ENCODE measurements at places on chromosomes 2 and 18.

GRCh38 chr18:41798879-41799278, 156.2 kb upstream of the PIK3C3 start:
- DNase-seq, result no peak

DNA sequence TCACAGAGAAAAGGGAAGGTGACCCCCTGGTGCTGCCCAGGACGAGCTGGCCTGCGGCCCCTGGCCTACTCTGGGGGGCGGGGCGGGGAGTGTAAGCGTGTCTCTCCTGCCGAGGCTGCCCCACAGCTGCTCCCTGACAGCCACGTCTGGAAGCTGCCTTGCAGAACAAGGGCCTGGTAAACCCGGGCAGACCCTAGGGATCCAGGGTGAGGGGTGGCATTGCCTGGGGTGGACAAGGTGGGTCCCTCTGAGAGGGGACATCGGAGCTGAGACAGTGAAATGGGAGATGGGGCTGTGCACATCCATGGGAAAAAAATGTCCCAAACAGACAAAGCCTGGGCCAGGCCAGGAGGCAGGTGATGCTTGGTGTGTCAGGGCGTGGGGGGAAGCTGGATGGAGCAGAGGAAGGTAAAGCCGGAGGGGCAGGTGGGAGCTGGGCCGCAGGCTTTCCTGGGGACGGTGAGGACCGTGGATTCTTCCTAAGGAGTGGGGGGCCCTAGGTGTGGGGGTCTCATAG, 66.0 kb upstream of the HDAC4 start:
- DNase-seq, result no peak

DNA sequence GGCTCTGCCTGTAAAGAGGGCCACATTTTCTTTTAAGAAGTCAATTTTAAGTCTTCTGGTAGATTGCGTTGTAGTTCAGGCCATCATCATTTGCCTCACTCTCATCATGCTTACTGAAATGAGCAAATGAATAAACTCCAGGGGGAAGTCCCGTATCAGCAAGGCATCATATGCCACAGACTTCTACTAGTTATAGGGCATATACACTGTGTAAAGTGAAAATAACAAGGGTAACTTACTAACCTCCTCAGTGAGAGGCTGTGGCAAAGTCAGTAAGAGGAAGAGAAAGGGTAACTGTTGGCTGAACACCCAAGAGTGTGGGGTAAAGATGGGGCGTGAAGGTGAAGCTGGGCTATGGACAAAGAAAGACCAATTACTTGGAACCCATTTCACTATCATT, 456.2 kb downstream of the SPAG16 start:
- no peak for DNase-seq

DNA sequence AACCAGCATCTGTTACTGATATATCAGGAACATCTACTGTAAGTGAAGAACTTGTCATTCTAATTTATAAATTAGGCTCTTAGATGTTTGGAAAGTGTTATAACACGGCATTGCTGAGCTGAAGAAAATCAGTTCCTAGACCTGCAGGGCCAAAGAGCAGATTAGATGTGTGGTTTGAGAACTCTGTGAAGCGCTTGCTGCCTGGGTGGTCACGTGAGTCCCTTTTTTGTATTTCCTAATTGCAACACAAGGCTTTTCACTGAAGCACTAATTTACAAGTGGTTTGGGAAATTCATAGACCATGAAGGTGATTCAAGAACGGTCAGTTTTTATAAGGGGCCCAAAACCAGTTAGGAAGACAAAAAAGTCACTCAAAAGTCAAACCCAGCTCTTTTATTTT, 106.9 kb upstream of the SP3 start:
- peak; percentile 42 for DNase-seq

- no peak for DNase-seq
Measured at GRCh38 chr2:232478571-232479340, 8.9 kb downstream of the ECEL1 start.

DNA sequence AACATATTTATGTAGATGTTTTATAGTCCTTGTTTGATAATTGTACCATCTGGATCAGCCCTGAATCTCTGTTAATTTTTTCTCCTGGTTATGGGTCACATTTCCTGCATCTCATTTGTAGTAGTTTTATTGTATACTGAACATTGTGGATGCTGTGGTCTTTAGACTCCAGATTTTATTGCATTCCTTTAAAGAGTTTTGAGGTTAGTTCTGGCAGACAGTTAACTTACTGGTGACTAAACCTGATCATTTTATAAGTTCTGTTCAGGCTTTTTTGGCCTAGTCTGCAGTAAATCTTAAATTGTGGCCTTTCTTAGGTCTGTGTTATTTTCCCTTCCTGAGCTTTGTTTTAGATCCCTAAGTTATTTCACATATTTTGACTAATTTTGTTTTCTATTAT, 84.3 kb downstream of the FANCL start:
- no peak for DNase-seq

DNA sequence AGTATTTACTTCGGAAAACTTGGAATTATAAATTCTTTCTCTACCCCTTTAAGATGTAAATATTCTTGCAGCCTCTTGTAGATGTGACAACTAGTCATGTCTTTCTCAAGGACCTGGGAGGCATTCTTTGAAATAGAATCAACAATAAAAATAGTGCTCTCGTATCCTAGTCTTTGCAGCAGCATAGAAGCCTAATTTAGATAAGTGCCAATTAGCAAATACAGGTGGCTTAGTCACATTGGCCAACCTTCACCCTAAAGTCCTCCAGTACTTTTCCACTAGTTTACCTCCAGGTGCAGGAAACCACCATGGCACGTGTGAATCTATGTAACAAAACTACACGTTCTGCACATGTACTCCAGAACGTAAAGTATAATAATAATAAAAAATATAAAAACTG, 3.5 kb upstream of the ZSWIM2 start:
- DNase-seq, result no peak

DNA sequence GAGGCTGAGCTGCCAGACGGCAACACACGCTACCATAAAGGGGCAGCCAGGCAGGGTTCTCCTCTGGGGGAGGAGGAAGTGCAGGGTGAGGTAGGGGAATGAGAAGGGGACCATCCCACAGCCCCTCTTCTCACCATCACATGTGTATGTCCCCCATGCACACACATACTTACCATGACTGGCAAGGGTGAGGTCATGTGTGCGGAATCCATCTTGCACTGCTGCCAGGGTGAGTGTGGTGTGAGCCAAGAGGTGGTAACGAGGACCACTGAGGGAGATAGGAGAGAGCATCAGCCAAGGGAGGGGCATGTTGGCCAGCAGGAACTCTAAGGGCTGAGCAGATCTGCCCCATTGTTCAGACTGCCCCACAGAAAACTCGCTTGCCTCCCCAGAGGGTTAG, 7.1 kb downstream of the WDR54 start:
- DNase-seq, result no peak

DNA sequence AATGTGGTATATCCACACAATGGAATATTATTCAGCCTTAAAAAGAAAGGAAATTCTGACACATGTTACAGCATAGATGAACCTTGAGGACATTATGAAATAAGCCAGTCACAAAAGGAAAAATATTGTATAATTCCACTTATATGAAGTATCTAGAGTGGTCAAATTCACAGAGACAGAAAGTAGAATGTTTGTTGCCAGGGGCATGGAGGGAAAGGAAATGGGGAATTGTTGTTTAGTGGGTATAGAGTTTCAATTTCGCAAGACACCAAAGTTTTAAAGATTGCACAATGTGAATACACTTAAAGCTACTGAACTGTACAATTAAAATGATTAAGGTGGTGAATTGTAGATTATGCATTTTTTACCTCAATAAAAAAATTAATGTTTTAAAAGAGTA, 92.9 kb downstream of the TXNL1 start:
- DNase-seq, result no peak

DNA sequence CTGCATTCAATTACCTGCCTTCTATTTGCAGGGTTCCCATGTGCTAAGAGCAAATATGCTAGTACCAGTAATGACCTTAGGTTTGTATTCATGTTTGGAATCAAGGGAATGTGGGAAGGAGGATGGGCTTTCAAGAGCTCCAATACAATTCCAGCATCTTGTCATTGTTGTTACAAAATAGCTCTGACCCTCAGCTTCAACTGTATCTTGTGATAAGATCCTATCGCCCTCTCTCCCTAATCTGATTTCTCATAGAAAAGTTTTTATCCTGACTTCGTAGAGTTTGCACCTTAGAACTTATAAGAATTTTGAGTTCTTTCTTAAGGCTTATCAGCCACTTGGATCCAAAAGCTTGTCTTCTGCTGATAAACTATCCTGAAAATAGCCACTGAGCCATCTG, 749.5 kb upstream of the ACVR2A start:
- DNase-seq, result no peak

DNA sequence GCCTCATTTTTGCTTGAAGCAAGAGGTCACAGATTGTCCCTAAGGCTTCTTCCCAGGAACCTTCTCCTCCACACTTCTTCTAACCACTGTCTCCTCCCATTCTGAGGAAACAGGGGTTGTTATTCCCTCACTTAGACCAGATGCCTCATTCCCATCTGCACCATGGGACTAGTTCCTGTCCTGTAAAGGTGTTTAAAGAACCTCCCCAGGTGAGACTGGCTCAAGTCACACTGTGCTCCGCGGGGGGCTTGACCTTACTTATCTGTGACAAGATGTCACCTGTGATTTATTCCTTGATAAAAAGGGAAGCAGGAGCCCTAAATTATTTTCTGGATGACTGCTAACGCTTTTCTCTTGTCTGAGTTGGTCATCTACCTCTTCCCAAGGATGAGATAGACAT, 8.2 kb upstream of the CDH2 start:
- no peak for DNase-seq

- DNase-seq, result no peak
Measured at GRCh38 chr2:165839610-165840009, 45.6 kb upstream of the GALNT3 start.

DNA sequence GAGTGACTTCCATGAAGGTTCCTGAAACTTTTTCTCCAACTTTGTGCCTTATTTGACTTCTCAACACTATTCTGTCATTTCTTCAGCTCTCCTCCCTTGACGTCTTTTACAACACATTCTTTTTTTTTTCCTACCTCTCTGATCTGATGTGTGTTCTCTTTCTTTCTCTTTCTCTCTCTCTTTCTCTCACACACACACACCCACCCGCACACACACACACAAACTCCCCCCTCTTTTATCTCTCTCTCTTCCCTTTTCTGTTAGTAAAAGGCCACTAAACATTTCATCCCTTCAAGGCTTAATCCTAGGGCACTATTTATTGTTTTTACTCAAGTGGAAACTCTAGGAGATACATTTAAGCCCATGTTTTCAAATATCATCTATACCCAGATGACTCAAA, 107.8 kb upstream of the CNTNAP5 start:
- DNase-seq, result no peak

DNA sequence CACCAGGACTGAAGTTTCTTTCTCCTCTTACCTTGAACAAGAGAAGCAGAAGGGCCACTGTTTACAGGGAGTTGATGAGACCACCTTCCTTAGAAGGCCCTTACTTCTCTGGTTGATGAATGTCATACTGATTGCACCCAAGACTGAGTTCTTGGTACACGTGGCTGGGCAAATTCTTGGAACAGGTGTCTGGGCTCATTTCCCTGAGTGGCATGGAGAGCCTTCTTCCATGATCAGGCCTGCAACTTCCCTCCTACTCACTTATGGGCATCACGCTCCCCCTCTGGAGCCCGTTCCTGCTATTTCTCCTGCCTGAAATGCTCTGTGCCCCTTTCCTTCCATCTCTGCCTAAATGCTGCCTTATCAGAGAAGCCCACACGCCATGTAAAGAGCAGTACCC, 110.3 kb downstream of the PTPRM start:
- DNase-seq, result no peak

GRCh38 chr2:66509326-66509811, 74.4 kb downstream of the MEIS1 start:
- DNase-seq, result no peak

DNA sequence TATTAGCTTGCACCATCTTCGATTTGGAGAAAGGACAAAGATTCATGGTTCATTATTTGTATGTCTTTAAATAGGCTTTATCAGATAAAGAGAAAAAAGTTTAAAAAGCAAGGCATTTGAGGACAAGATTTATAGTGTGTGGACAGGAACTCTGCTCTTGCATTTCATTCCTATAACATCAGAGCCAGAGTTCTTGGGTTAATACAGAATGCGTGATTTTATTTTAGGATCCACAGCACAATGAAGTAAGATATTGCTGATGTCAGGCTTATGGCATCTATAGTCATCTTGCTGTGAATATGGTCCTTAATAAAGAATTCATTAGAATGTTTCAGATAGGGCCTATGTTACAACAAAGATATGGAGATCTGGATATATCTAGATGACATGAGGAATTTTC, 19.7 kb downstream of the RASGRP3 start:
- peak; percentile 24 for DNase-seq

DNA sequence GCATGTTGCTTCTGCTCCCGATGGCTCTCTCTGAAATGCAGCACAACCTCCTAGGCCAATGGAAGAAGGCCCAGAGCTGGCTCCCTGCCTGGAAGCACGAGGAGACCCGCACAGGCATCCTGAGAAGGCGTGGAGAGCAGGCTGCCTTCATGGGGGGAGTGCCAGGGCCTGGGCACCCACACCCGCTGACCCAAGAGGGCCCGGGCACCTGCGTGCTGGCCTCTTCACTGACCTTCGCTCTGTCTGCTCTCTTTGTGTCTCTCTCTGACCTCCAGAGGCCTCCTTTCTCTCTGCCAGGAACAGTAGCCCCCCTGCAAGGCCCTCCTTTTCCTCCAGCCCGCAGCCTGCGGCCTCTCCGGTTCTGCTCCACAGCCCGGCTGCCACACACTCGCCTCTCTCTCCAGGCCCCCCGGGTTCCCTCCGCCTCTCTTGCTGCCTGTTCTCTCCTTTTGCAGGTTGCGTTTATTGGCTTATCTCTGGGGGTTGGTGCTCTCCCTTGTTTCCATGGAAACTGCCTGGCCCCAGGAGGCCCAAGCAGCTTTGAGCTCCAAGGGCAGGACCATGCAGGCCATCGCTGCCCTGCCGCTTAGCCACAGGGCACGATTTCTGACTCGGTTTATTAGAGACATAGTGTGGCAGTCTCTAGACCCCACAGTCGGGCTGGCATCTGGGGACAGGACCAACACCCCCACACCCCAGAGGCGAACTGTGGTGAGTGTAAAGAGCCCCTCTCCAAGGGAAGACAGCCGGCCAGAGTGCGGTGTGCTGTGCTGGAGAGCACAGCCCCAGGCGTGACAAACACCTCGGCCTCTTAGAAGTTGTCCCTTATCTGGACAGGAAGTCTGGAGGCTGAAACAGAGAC, 1.7 kb downstream of the MZT2B start:
- no peak for DNase-seq

- DNase-seq, result no peak
Measured at GRCh38 chr2:85712336-85712735, 18.2 kb downstream of the GNLY start.

DNA sequence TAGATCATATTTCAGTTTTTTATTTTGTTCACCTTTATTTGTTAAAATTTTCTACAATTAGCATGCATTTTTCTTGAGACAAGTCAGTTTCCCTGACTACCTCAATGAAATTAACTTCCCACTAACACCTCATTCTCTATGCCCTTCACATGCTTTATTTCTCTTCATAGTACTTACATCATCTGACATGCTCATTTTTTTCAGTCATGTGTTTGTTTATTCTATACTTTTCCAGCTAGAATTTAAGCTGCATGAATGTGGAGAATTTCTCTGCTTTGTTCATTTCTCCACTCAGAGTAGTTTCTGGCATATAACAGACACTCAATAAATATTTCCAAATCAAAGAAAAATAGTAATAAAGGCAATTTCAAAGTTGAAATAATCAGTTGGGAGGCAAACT, 78.9 kb upstream of the SCN7A start:
- DNase-seq, result no peak

- DNase-seq, result no peak
Measured at GRCh38 chr2:172195836-172196376, 93.2 kb upstream of the DLX2 start.

All from NAMALWA (cell line).